ENCODE measurements at places on chromosomes 7 and 10.

GRCh38 chr10:85789125-85789524, 577.5 kb downstream of the GRID1 start:
- no peak for DNase-seq

DNA sequence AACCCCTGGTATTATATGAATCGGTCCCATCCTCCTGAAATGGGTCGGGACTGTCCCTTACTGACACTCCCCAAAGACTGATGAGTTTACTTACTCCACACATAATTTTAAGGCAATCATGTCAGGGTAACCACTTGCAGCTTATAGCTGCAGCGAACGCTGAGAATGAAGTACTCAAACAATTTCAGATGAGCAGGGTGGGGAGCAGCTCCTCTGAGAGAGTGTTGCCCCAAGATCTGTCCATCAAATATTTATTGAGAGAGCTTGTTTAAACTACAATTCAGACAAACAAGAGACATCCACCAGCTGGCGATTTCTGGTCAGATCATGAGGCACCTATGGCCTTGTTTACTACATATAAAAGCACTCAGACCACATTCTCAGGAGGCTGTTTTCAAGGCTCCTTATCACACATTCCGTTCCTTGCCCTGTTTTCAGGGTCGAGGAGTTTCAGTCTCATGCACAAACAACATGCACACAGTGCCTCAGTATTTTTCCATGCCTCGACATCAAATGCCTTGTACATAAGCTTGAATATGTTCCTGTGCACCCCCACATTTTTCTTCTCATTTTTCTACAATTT, 80.1 kb downstream of the THSD7A start:
- no peak for DNase-seq

DNA sequence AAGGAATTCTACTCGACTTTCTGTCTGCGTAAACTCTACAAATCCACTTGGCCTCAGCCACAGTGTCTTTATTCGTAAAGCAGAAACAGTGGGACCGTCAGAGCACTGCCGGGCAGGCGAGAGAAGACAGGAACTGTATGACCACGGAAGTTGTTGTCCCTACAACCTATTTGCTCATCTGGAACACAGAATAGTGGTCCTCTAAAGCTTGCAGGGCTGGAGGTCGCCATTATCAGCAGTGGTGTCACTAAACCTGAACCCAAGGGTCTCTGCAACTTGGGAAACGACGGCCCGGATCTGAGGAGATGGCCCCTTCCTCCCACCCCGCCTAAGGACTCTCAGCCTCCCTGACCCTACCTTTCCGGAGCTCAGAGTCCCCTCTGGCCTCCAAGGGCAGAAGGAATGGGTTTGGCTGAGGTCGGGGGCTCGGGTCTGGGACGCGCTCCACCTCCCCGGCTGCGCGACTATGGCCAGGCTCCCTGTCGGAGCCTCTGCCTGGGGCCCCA, 442 bp downstream of the STYXL1 start:
- DNase-seq = peak; percentile 15

DNA sequence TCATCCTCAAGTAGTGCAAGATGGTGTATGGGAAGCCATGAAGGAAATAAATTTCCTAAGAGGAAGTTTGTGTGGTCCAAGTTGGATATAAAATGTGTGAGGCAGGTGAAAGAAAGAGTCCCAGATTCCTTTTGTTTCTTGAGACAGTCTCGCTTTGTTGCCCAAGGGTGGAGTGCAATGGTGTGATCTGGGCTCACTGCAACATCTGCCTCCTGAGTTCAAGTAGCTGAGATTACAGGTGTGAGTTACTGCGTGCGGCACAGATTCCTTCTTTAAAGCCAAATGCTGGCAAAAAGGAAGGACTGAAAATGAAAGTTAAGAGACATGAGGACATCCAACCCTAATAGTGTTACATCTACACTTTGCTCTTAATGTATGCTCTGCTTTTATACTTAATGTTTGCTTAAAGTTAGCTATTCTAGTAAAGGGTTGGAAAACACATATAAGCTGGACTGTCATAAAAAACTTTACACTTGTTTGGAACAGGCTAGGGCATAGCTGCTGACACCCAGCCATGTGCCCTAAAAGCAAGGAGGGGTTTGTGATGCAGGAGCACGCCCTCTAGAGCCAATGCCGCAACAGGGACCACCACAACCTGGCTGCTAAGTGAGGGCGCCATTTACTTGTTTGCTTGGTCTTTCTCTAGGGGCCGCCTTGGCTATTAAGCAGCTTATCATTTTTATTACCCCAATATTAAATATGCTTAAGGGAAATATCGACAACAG, 34.5 kb downstream of the CLEC2L start:
- no peak for DNase-seq

GRCh38 chr10:133616371-133617130, 10.0 kb downstream of the FRG2B start:
- peak; percentile 5 for DNase-seq

DNA sequence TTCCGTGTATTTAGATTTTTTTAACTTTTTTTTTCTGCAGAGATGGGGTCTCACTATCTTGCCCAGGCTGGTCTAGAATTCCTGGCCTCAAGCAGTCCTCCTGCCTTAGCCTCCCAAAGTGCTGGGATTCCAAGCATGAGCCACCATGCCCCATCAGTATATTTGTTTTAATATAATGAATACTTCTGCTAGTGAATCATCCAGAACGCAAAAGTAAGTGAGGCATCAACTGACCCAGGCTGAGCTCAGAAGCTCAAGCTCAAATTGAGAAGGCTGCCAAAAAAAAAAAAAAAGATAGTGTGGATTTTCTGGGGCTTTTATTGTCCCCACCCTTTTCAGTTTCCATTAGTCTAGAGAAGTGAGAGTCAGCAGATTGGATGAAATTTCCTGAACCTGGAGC, 39.0 kb upstream of the TECTB start:
- DNase-seq = peak; percentile 42

- DNase-seq = no peak
Observed at GRCh38 chr7:131254211-131254610, 73.5 kb upstream of the MKLN1 start.

DNA sequence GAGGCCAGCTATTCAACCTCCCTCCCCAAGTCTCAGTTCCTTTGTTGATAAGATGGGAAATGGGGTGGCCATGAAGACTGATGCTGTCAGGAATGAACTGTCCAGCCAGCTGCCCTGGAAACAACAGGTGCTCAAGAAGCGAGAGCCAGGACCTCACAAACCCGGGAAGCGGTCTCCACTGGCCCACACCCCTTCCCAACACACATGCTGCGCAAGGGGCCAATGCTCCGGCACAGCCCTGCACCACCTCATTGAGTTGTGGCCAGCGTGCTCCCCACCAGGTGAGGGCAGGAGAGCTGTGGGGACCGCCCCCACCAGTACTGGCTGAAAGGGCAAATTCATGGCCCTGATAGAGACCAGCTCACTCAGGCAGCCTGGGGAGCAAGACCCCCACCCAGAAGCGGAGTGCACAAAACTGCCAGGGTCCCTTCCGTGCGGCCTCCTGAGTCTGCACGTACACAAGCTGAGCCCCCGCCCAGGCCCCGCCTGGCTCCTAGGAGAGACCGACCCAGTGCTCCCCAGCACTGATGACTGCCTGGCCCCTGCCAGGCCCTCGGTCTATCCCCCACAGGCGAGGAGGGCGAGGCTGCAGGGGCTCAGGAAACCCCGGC, 216.6 kb downstream of the MAD1L1 start:
- no peak for DNase-seq

- DNase-seq = no peak
Observed at GRCh38 chr7:5691606-5692005, 89.9 kb downstream of the RNF216 start.

- DNase-seq = no peak
Observed at GRCh38 chr10:118563373-118563890, 32.0 kb downstream of the PRLHR start.

DNA sequence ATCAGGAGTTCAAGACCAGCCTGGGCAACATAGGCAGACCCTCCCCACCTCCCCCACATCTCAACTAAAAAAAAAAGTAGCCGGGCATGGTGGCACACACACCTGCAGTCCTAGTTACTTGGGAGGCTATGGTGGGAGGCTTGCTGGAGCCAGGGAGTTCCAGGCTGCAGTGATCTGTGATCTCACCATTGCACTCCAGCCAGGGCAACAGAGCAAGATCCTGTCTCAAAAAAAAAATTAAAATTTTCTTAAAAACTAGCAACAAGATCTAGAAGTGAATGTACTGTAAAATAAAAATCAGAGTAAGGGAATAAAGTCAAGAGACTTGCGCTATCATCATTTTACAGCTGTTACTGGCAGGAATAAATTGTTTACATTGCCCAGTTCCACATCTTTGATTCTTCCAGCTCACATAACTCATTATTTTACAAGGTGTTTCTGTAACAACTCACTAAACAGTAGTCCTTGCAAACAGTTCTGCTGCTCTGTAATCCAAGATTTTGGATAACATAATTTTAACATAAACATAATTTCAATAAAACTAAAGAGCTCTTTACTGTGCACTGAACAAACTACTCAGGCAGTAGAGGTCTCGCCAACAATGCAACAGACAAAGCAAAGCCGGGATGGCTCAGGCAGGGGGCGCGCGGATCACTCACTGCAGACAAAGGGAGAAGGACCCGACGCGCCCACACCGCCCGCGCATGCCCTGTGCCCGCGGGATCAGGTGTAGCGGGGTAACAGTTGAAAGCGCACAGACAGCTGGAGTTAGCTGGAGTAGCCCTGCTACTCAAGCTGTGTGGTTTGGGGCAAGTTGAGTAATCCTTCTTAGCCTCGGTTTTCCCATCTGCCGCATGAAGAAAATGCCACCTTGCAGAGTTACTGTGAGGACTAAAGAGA, 73.3 kb upstream of the NFE2L3 start:
- peak; percentile 8 for DNase-seq

DNA sequence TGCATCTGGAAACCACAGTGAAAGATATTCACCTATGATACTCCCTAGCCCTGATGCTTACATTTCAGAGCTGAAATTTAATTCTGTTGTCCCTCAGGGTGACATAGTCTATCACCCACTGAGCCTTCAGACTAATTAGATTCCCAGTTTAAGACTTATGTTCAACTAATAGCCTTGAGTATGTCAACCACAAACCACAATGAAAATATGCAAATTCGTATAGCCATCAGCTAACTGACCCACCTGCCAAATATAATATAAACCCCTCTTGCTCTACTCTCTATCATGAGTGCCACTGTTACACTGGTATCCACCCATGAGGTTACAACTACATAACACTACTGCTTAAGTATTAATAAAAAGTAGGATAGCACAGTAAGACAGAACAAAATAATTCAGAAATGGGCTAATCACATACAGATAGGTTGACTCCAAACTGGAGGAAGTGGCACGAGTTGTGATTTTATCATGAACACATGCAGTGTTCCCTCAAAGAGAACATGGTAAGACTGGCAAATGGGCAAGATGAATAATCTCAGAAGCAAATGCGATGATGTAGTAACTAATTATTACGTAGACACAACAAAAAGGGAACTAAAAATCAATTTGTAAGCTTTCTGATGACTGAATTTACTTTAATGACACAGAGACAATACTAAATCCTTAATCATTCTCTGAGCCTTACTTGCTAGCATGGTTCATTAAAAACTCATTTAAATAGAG, 290.6 kb downstream of the PARD3 start:
- no peak for DNase-seq

DNA sequence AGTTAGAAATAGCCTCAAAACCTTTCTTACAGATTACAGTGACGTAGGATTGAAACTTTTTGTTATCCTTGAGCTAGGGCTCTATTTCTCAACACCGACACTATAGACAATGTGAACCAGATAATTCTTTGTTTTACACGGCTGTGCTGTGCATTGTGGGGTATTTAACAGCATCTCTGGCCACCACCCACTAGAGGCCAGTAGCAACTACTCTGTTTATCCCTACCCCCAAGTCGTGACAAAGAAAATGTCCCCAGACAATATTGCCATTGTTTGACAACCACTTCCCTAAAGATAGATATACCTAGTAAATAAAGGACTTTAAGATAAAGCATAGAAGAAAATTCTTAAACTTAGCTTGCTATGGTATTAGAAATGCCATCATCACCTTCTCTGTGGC, 359.6 kb downstream of the ARL4A start:
- no peak for DNase-seq

- DNase-seq = no peak
Observed at GRCh38 chr10:2392145-2392812, 655.0 kb upstream of the ADARB2 start.

GRCh38 chr10:86671985-86672710, 3.8 kb downstream of the LDB3 start:
- no peak for DNase-seq

GRCh38 chr7:35734001-35734483, 39.1 kb upstream of the HERPUD2 start:
- DNase-seq = no peak

- DNase-seq = no peak
Observed at GRCh38 chr7:138745189-138745588, 44.0 kb upstream of the SVOPL start.

DNA sequence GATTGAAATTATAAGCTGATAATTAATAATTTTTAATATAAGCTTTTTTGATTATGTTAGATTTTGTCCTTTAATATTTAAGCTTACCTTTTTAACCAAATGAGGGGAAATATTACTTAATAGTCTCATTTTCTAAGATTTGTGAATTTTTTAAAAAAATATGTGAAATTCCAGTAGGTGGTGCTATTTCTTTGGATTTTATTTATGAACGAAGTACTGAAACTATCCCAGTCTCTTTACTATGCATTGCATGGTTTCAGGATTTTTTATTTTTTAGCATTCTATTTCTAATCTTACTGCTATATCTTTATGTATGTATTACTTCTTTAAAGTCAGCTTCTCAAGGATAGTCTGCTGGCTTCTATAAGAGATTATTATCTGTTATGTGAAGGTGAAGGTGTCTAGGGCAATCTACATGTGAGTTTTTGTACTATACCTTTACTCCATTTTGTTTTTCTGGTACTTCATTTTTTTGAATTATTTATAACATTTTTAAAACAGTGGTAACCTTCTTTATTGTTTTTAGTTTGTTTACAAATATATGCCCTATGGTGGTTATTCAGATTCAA, 78.3 kb downstream of the ATRNL1 start:
- DNase-seq = peak; percentile 4

GRCh38 chr7:27193335-27194001, 6.4 kb downstream of the HOXA13 start:
- no peak for DNase-seq

GRCh38 chr10:133375357-133376115, 2.4 kb upstream of the ECHS1 start:
- no peak for DNase-seq

- DNase-seq = no peak
Observed at GRCh38 chr7:73838642-73839041, 3.7 kb downstream of the METTL27 start.

All from fibroblast of mammary gland (primary cell).